ENCODE measurements at places on chromosomes 7 and 10.

- no peak for DNase-seq
These were observed 232.7 kb downstream of the PHF14 start for GRCh38 chr7:11206177-11206899.

GRCh38 chr7:66016131-66016461, 34.1 kb upstream of the GUSB start:
- DNase-seq, result no peak

- no peak for DNase-seq
These were observed 111.7 kb downstream of the GPR26 start for GRCh38 chr10:123777881-123778280.

DNA sequence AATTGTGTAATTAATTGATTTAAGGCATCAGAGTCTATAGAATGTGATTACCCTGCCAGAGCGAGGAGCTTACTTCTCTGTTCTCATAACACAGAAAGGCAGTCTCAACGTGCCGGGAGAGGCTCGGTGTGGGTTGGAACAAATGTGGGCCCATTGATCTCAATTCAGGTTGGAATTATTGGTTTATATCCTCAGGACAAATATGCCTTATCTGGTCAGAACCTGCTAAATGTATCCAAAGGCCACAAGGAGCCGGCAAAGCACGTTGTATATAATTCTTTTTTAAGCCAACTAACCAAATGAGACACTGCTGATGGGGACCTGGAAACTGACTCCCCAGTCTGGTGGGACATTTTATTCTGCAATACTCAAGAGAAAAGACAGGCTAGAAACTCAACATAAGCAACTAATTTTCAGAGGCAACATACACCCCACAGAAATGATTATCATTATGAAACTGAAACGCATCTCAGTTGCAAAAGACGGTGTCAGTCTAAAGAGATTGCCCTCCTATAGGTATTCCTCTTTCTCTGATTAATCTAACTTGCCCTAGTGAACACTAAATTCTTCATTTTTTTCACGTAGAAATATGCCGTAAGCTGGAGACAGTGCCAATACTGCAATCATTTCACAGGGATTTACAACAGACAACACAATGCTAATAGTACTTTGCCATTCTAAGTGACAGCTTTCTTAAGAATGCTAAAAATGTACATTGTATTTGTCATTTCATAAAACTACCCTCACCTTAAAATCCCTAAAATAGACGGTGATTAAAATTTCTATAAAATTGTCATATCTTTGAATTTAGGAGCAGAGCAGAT, 9.4 kb downstream of the EBF3 start:
- no peak for DNase-seq

DNA sequence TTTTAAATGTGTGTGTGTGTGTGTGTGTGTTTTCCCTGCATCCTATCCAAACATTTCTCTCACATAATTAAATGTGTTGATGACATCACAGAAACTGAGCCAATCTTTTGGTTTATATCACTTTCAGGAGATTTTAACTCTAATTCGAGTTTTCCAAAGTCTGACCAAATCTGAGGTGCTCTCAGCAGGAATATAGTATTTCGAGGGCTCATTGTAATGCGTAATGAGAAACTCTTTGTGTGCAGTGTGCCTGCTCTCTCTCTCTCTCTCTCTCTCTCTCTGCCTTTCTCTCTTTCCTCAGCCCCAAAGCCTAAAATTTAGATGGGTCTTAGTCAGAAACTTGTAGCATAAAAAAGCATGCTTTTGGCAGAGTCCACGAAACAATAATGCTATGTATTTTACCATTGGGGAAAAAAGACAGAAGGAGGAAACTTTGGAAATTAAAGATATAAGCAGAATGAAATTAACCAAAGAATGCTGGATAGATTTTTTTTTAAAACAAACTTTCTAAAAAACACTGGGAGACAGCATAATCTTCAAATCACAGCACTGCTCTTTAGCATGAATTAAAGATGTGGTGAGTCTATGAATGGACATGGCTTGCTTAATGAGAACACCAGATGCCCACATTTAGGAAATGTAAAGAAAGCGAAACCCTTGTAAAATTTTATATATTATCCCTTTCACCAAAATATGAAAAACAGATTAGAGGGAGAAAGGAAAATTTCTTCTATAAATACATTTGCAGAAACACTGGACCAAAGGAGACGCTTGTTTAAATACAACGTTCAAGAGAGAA, 206.8 kb upstream of the HABP2 start:
- DNase-seq, result no peak

DNA sequence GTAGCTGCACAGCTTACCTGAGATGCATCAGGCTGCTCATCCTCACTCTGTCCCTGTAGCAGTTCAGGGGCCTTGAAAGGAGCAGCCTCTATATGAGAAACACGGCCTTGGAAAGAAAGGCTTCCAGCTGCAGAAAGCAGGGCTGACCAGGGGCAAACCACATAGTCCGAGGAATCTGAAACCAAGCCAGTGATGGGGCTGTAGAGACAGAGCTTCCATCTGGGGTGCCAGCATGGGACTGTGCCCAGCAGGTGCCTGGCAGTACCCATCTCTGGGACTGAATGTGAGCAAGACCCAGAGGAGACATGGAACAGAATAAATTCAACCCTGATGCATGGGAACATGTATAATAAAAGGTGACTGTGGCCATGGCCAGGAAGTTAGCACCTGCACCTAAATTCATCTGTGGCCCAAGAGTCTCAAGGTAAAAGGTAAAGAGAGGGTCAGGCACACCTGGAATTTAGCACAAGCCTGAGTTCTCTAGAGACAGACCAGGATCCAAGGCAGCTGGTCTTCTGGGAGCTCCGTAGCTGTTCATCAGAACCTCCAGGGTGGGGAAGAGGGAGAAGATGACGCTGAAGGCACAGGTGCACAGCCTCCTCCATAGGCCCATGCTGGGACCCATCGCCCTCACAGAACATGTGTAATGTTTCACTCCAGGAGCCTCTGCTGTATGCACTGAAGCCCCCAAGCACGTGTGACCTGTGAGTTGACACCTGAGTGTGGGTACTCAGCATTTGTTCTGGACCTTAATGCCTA, 25.3 kb downstream of the FRMPD2 start:
- no peak for DNase-seq

GRCh38 chr7:29480451-29480850, 83.2 kb upstream of the PRR15 start:
- no peak for DNase-seq

DNA sequence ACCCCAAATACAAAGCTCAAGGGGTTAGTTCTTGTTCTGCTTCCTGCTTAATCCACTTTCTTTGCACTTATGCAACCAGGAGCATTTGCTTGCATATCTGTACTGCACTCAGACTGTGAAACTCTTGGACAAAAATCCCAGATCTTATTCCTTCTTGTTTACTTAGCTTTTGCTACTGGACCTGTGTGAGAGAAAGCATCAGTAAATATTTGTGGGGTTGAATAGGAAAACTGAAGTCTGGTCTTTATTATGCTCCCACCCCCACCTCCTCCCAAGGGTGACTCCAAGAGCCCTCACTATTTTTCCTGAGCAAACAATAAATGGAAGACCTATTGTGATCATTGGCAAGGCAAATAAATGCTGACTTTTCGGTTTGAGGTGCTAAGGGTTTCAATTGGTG, 57.1 kb upstream of the VSTM2A start:
- no peak for DNase-seq

DNA sequence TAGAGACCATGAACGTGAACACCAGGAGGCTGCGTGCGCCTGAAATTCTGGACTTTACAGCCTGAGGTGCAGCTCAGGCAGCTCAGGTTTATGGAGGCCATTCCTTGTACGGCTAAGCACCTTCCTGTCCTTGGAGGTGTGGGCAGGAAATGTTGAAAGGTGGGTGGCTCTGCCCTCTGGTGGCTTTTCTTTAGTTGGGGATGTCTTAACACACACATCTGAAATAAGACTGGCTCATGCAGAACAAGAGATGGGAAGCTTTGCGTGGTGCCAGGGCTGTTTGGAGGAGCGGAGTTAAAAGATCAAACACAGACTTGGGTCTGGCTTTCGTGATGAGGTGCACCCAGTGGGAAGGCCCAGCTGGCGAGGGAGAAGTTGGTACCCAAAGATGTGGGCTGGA, 64.1 kb downstream of the DOCK1 start:
- no peak for DNase-seq

DNA sequence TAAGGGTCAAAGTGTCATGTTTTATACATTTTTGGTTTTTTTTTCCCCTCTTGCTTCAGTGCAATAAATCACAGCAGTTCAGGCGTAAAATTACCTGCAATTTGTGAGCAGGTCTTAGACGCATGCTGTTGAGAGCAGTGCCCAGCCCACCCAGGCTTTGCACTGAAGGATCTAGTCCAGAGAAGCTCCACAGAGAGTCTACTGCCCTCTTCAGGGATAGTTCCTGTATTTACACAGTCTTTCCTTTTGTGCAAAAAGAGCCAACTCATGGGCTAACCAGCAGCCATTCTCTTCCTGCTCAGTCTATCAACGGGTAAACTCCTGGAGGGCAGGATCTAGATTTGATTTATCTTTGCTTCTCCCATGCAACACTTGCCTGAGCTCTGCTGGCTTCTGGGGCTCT, 82.2 kb upstream of the NAMPT start:
- no peak for DNase-seq

- DNase-seq, result no peak
These were observed 89.5 kb upstream of the CCDC6 start for GRCh38 chr10:59995862-59996261.

DNA sequence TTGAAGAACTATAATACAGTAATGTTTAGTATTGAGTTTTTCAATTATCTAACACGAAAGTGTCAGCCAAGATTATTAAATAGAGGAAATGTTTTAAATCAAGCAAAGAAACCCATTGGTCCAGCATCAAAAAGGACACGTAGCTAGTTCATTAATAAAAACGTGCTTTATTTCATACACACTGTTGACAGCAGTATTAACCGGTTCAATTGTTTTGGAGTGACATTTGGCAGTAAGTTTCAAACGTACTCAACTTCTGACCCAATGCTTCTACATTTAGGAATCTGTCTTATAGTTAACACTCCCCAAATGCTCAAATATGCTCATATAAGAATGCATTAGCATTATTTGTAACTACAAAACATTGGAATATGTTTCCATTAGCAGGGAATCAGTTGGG, 41.3 kb downstream of the SLC16A12 start:
- no peak for DNase-seq

GRCh38 chr10:25633542-25633941, 300.5 kb upstream of the MYO3A start:
- DNase-seq, result no peak

DNA sequence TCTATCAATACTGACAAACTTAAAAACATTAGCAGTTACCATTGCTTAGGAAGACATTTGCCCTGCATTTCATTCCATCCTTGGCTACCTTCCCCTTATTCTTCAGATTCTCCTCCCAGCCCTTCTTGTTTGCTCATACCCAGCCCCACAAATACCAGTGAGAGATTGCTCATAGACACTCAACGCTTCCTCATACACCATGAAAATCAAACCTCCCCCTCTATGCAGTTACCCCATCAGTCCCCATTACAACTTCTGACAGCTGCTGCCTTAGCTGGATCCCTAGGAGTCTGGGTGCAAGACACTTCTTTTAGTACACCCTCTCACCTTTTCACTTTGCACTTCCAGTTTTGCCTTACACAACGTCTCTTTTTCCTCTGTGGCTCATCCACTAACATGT, 28.3 kb upstream of the PIK3CG start:
- DNase-seq, result no peak

GRCh38 chr7:121874298-121874697, 1.3 kb downstream of the PTPRZ1 start:
- DNase-seq, result no peak

DNA sequence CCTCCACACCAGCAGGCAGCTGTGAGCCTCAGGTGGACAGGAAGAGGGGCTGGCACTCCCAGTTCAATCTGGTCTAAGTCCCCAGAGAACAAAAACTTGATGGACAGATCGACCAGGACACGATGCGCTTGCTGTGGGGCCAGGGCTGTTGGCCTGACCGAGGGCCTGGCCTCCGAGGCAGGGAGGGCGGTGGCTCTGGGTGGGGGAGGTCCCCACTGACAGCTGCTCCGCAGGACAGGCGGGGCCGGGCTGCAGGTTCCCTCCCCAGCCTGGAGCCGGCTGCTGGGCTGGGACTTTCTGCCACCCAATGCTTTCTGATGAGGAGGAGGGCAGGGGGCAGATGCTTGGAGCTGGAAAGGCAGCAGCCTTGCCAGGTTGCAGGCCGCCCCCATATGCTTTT, 37.4 kb upstream of the ADGRA1 start:
- no peak for DNase-seq

DNA sequence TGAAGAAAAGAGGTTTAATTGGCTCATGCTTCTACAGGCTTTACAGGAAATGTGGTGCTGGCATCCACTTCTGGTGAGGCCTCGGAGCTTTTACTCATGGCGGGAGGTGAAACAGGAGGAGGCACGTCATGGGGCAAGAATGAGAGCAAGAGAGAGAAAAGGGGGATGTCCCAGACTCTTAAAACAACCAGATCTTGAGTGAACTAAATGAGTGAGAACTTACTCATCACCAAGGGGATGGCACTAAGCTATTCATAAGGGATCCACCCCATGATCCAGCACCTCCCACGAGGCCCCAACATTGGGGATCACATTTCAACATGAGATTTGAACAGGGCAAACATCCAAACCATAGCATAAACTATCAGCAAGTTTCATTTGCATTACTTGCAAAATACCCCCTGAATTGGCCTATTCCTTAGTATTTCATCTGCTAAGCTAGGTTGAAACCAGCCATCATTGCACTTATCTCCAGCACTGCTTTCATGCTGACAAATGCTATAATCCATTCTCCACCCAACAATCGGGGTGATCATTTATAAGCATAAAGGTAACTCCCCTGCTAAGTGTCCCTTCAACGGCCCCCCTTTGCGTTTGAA, 179.0 kb downstream of the NOC3L start:
- DNase-seq, result no peak

GRCh38 chr10:8221451-8221850, 167.0 kb downstream of the GATA3 start:
- DNase-seq, result no peak

- DNase-seq, result no peak
These were observed 494 bp upstream of the RHBDD2 start for GRCh38 chr7:75878312-75878768.

DNA sequence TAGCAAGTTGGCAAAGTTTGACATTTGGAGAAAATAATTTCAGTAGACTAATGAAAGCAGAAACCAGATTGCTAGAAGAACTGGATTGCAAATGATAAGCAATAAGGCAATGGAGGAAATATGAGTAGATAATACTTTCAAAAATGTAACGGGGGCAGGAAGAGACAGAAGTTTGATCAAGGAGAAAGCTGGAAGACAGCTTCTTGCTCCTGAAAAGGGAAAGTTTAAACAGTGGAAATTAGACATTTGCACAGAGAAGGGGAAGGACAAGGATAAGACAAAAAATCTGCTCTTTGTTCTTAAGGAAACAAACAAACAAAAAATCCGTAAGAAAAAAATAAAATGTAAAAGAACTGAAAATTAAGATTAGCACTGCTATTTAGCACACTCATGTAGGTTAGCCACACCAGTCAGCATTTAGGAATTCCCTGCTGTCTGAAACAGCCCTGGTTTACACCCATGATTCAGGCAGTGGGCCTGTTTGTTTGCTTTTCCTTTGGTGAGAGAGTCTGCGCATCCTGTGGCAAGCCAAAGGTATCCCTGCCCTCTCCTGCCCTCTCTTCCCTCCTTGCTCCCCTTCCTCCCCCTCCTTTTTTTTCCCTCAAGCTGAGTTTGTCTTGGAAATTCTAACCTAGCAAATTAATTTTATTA, 104.3 kb upstream of the CAV2 start:
- no peak for DNase-seq
